ENCODE measurements at places on chromosomes 12 and 14. TPM values are rescaled to one million over a fixed set of nuclear protein-coding genes. Genes with fewer than 3 reads are reported as not detected.

The CEBPE gene
- total RNA-seq = not detected

The DPY19L2 gene
- 6.0 TPM for total RNA-seq

The CELA1 gene
- total RNA-seq = not detected

The RERGL gene
- not detected for total RNA-seq

The INSM2 gene
- not detected for total RNA-seq

The NGB gene
- total RNA-seq = not detected

The RTN1 gene
- total RNA-seq = not detected

The ASCL1 gene
- not detected for total RNA-seq

DNA sequence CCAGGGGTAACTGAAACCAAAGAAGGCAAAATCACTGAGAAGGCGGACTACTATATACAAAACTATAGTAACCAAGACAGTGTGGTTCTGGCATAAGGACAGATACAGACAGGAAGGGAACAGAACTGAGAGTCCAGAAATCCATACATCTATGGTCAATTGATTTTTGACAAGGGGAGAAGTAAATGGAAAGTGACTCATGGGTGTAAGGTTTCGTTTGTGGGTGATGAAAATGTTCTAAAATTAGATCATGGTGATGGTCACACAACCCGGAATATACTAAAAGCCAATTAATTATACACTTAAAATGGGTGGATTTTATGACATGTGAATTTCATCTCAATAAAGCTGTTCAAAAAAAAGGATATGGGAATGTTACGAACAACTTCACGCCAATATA, 18.7 kb downstream of the ANGEL1 start:
- no peaks in the 10 kb centered on the region for H3K4me1 ChIP-seq
- peaks cover 5% of the 10 kb centered on the region for H3K36me3 ChIP-seq
- no peak for DNase-seq
- H3K27me3 ChIP-seq = no peaks in the 10 kb centered on the region
- no peak overlapping the region for H3K27ac ChIP-seq

DNA sequence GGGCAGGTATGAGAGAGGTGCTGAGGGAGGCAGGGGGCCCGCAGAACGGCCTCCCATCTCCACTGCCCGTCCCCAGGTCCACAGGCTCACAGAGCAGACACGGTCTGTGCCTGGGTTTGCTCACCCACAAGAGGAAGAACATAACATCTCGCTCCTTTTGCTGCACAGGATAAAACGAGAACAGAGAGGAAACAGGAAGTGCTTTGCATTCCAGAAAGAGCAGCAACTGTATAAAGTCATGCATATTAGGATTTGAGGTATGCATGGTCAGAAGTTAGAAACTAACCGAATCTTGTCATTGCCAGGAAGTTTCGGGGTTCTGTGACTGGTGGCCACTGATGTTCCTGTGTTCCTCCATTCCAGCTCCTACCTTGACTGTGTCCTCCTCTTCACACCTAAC, 25.0 kb downstream of the NTF3 start:
- H3K4me3 ChIP-seq = no peak overlapping the region
- no peaks in the 10 kb centered on the region for H3K27me3 ChIP-seq
- no peak overlapping the region for H3K27ac ChIP-seq
- H3K4me1 ChIP-seq = peaks cover 1% of the 10 kb centered on the region

GRCh38 chr14:87081004-87081403, 912.0 kb downstream of the GALC start:
- no peaks in the 10 kb centered on the region for H3K36me3 ChIP-seq
- no peaks in the 10 kb centered on the region for H3K4me1 ChIP-seq
- DNase-seq = no peak
- no peak overlapping the region for H3K4me3 ChIP-seq
- no peaks in the 10 kb centered on the region for H3K27me3 ChIP-seq

GRCh38 chr12:125685915-125686314, 620.7 kb downstream of the AACS start:
- no peak overlapping the region for H3K27ac ChIP-seq
- no peak overlapping the region for H3K4me3 ChIP-seq
- H3K27me3 ChIP-seq = no peaks in the 10 kb centered on the region

GRCh38 chr14:79037593-79037992, 867.4 kb downstream of the NRXN3 start:
- H3K4me3 ChIP-seq = no peak overlapping the region
- no peaks in the 10 kb centered on the region for H3K36me3 ChIP-seq
- H3K27me3 ChIP-seq = no peaks in the 10 kb centered on the region
- no peak overlapping the region for H3K27ac ChIP-seq
- no peak for DNase-seq
- no peaks in the 10 kb centered on the region for H3K4me1 ChIP-seq

- no peaks in the 10 kb centered on the region for H3K27me3 ChIP-seq
- no peak overlapping the region for H3K4me3 ChIP-seq
- DNase-seq = peak; percentile 32
These were observed 138.1 kb downstream of the BCL11B start for GRCh38 chr14:99133636-99134515.

- H3K36me3 ChIP-seq = no peaks in the 10 kb centered on the region
- no peaks in the 10 kb centered on the region for H3K27me3 ChIP-seq
- no peak overlapping the region for H3K27ac ChIP-seq
- no peaks in the 10 kb centered on the region for H3K4me1 ChIP-seq
These were observed 591.3 kb downstream of the LRFN5 start for GRCh38 chr14:42198010-42198409.

DNA sequence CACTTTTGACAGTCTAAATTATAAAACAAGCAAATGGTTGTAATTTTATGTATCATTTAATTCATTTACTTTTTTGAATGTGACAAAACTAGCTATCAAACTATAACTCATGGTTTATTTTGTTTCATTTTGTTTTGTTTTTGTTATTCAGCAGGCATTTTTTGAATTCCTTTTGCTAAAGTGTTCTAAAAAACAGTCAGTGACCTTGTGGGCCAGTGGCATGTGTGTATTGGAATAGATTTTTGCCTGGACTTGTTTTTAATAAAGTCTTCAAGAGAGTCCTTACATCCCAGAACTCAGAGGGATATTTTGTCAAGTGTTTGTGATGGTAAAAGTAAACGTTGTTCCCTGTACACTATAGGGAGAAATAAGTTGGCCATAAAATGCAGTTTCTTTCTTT, 369.7 kb upstream of the SYT1 start:
- H3K4me1 ChIP-seq = no peaks in the 10 kb centered on the region
- H3K27me3 ChIP-seq = no peaks in the 10 kb centered on the region
- no peak for DNase-seq
- no peak overlapping the region for H3K27ac ChIP-seq
- H3K4me3 ChIP-seq = no peak overlapping the region

DNA sequence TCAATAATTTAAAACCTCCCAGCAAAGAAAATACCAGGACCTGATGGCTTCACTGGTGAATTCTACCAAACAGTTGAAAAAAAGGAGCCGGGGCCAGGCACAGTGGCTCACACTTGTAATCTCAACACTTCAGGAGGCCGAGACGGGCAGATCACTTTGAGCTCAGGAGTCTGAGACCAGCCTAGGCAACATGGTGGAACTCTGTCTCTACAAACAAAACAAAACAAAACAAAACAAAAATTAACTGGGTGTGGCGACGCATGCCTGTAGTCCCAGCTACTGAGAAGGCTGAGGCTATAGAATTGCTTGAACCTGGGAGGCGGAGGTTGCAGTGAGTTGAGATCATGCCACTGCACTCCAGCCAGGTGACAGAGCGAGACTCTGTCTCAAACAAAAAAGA, 13.7 kb upstream of the TROAP start:
- H3K27ac ChIP-seq = no peak overlapping the region
- DNase-seq = no peak
- peaks cover 55% of the 10 kb centered on the region for H3K27me3 ChIP-seq
- no peaks in the 10 kb centered on the region for H3K36me3 ChIP-seq
- no peak overlapping the region for H3K4me3 ChIP-seq

- no peak overlapping the region for H3K4me3 ChIP-seq
- H3K27ac ChIP-seq = no peak overlapping the region
- H3K27me3 ChIP-seq = peaks cover 16% of the 10 kb centered on the region
These were observed 1.3 kb downstream of the PIWIL1 start for GRCh38 chr12:130338794-130339601.

GRCh38 chr14:22419620-22420019, 169.4 kb downstream of the DAD1 start:
- no peaks in the 10 kb centered on the region for H3K27me3 ChIP-seq
- no peak for DNase-seq
- no peak overlapping the region for H3K27ac ChIP-seq

- no peak overlapping the region for H3K27ac ChIP-seq
- no peak overlapping the region for H3K4me3 ChIP-seq
- H3K27me3 ChIP-seq = no peaks in the 10 kb centered on the region
- no peak for DNase-seq
- no peaks in the 10 kb centered on the region for H3K36me3 ChIP-seq
These were observed 524.1 kb upstream of the FBXO33 start for GRCh38 chr14:39956372-39956771.

- H3K27me3 ChIP-seq = no peaks in the 10 kb centered on the region
- no peaks in the 10 kb centered on the region for H3K4me1 ChIP-seq
- H3K27ac ChIP-seq = no peak overlapping the region
- no peaks in the 10 kb centered on the region for H3K36me3 ChIP-seq
- H3K4me3 ChIP-seq = no peak overlapping the region
These were observed 79.0 kb downstream of the ARL6IP4 start for GRCh38 chr12:123059500-123059899.

- peak; percentile 49 for DNase-seq
- H3K4me3 ChIP-seq = peak overlapping the region; percentile 27
- H3K27me3 ChIP-seq = no peaks in the 10 kb centered on the region
- peak overlapping the region; percentile 81 for H3K27ac ChIP-seq
- H3K4me1 ChIP-seq = peaks cover 11% of the 10 kb centered on the region
- H3K36me3 ChIP-seq = no peaks in the 10 kb centered on the region
These were observed 25.3 kb downstream of the CMKLR1 start for GRCh38 chr12:108313606-108314351.

GRCh38 chr12:27498761-27499160, 25.2 kb upstream of the PPFIBP1 start:
- H3K36me3 ChIP-seq = peaks cover 4% of the 10 kb centered on the region
- no peak for DNase-seq
- peaks cover 32% of the 10 kb centered on the region for H3K4me1 ChIP-seq
- peak overlapping the region; percentile 1 for H3K27ac ChIP-seq

DNA sequence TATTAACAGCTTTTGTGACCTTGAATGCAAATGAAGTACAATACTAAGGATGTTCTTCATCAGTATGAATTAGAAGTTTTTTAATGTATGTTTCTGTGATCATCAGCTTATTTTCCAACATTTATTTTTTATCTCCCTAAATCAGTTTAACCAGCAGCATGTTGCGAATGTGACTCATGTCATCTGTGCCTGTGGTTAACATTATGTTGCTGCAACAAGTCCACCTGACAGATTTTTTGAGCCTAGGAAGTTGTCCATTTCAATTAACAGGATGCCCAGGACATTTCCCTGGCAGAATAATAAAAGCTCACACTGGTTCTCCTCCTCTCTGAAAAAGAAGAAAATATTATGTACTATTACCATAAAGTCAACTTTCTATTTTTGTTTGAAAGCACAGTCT, 155.5 kb downstream of the SYT1 start:
- H3K4me3 ChIP-seq = no peak overlapping the region
- no peaks in the 10 kb centered on the region for H3K36me3 ChIP-seq
- no peak overlapping the region for H3K27ac ChIP-seq
- no peaks in the 10 kb centered on the region for H3K4me1 ChIP-seq
- H3K27me3 ChIP-seq = no peaks in the 10 kb centered on the region
- DNase-seq = no peak

DNA sequence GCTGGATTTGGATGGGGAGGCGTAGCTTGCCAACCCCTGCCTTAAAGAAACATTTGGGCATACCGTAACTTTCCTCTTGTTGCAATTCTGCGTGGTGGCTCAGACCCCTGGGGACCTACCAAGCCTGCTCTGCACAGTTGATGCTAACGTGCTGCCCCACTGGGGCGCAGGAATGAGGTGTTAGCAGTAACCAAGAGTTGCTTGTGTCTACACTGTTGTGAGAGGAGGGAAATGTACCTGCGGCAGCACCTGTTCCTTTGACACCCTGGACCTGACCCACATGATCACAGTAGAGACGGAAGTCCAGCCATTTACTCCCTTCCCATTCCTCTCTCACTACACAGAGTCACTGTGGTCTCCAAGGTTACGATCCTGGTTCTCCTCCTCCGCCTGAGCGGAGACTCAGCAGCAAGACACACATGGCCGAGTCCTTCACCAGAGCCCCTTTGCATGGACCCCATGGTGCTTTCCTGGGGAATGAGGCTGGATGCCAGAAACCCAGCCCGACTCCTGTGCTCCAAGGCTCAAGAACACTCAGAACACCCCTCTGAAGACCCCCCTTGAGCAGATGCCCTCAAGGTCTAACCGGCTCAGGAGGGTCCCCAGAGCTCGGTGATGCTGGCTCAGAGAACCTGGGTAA, 84.8 kb downstream of the FBXL14 start:
- no peak overlapping the region for H3K27ac ChIP-seq
- DNase-seq = no peak
- H3K4me1 ChIP-seq = peaks cover 8% of the 10 kb centered on the region
- H3K36me3 ChIP-seq = no peaks in the 10 kb centered on the region

- peaks cover 22% of the 10 kb centered on the region for H3K4me1 ChIP-seq
- H3K4me3 ChIP-seq = peak overlapping the region; percentile 87
- DNase-seq = no peak
- H3K27ac ChIP-seq = no peak overlapping the region
- peaks cover 42% of the 10 kb centered on the region for H3K27me3 ChIP-seq
- H3K36me3 ChIP-seq = no peaks in the 10 kb centered on the region
These were observed 568 bp downstream of the CCDC184 start for GRCh38 chr12:48183876-48184548.

- H3K4me3 ChIP-seq = no peak overlapping the region
- H3K27ac ChIP-seq = no peak overlapping the region
- DNase-seq = no peak
- no peaks in the 10 kb centered on the region for H3K36me3 ChIP-seq
- H3K27me3 ChIP-seq = no peaks in the 10 kb centered on the region
These were observed 58.9 kb upstream of the TMTC2 start for GRCh38 chr12:82627799-82628198.

DNA sequence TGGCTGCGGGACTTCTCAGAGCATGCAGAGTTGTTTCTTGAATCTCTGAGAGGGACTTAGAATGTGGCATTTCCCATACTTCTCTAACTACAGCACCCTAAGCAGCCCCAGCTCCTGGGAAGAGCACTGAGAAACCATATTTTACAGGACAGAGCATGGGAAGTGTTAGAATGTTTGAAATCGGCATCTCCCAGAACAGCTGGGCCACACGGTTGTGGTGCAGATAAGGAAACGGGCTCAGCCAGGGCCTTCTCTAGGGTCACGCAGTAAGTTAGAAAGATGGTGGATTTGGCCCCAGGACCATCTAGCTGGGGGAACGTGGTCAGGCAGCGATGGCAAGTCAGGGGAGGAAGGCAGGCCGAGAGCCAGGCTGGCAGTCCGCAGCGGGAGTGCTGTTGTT, 10.5 kb upstream of the HHIPL1 start:
- peaks cover 2% of the 10 kb centered on the region for H3K27me3 ChIP-seq
- no peak for DNase-seq
- no peaks in the 10 kb centered on the region for H3K4me1 ChIP-seq
- no peaks in the 10 kb centered on the region for H3K36me3 ChIP-seq
- no peak overlapping the region for H3K4me3 ChIP-seq

- H3K27ac ChIP-seq = peak overlapping the region; percentile 88
- peaks cover 36% of the 10 kb centered on the region for H3K4me1 ChIP-seq
- peak; percentile 61 for DNase-seq
- no peaks in the 10 kb centered on the region for H3K27me3 ChIP-seq
- H3K4me3 ChIP-seq = peak overlapping the region; percentile 90
These were observed 558 bp downstream of the TEX22 start for GRCh38 chr14:105398726-105399465.

Measured in activated CD8-positive, alpha-beta memory T cell treated with anti-CD3 and anti-CD28 coated beads, Interleukin-2, amount 10 ng/mL, durations not matched to agents 7 days and 5 days (primary cell).